ENCODE measurements at places on chromosomes 4 and X. TPM values are rescaled to one million over a fixed set of nuclear protein-coding genes. Genes with fewer than 3 reads are reported as not detected.

Gene CACNA1F
- total RNA-seq, result 1.8 TPM

Gene NAA11
- not detected for total RNA-seq

Gene JADE3
- total RNA-seq, result 7.5 TPM

Gene CHST7
- total RNA-seq, result 10.8 TPM

DNA sequence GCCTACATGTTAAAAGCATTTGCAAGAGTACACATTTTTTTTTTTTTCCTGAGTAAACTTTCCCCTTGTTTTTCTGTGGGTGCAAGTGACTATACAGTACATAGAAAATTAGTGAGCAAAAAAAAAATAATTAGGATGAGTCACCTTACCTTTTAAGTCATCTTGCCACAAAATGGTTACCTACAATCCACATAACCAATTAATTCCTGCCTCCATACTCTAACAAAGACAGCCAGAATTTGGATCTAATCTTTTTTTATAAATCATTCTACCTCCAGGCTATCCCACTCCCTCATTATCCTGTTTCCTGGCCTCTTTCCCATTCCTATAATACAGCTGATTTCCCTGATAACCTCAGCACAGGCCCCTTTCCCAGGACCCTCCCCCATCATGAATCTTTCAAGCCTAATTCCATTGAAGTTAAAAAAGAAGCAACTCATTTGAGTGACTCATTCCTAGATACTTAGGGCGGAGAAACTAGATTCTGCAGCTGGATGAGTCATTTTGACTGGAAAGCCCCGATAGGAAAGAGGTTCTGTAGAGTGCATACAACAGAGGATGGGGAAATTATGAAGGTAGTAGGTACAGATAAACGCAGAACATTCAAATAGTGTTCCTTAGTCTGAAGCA is 128.2 kb downstream of the C4orf51 start:
- no peaks in the 10 kb centered on the region for H3K36me3 ChIP-seq
- no peaks in the 10 kb centered on the region for H3K27me3 ChIP-seq
- no peaks in the 10 kb centered on the region for H3K4me1 ChIP-seq

DNA sequence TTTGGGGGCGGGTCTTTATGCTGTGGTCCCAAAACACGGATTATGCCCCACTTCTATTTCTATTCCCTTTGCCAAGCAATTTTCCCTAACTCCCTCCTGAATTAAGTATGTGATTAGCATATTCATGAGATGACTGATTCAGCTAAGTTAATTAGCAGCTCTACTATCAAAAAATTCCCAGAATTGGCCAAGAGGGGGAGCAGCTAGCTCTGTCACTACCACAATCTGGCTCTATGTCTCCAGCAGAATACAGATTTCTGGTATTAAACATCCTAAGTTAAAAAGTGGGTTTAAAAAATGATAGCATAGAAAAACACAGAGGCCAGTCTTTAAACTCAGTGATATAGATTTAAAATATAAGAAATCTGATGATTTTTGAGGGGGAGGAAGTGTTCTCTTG is 80.3 kb downstream of the GPC4 start:
- H3K27me3 ChIP-seq, result peaks cover 42% of the 10 kb centered on the region
- no peak overlapping the region for H3K4me3 ChIP-seq
- H3K36me3 ChIP-seq, result no peaks in the 10 kb centered on the region
- no peaks in the 10 kb centered on the region for H3K4me1 ChIP-seq
- H3K27ac ChIP-seq, result no peak overlapping the region

DNA sequence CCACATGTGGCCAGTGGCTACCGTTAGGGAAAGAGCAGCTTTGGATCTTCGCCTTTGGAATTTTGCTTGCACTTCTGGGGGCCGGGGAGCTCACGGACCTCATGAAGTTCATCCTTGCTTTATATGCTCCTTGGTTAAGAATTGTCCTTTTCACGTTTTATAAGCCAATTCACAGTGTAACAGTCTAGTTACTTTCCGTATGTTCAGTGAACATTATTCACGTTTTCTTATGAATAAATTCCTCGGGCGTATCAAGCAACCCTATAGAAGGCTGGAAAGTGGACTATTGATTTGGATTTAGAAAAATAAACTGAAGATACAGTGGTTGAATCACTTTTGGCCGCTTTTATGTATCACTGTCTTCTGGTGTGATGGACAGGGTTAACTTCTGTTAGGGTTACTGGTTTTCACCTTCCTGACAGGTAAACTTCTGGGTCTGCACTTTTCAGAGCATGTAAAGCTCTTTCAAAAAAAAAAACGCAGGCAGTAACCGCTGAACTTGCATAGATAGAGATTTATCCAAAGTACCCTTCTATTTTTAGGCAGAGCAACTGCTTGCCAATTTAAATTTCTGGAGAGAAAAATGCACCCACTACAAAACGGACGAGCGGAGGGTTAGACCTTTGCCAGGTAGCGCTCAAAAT is 569 bp upstream of the PDLIM5 start:
- no peak for DNase-seq
- no peaks in the 10 kb centered on the region for H3K36me3 ChIP-seq
- H3K4me1 ChIP-seq, result no peaks in the 10 kb centered on the region
- peak overlapping the region; percentile 94 for H3K4me3 ChIP-seq

- no peaks in the 10 kb centered on the region for H3K36me3 ChIP-seq
- H3K27me3 ChIP-seq, result no peaks in the 10 kb centered on the region
- no peak overlapping the region for H3K27ac ChIP-seq
- no peak overlapping the region for H3K4me3 ChIP-seq
These were observed 163.2 kb downstream of the HHIP start for GRCh38 chr4:144809056-144809640.

DNA sequence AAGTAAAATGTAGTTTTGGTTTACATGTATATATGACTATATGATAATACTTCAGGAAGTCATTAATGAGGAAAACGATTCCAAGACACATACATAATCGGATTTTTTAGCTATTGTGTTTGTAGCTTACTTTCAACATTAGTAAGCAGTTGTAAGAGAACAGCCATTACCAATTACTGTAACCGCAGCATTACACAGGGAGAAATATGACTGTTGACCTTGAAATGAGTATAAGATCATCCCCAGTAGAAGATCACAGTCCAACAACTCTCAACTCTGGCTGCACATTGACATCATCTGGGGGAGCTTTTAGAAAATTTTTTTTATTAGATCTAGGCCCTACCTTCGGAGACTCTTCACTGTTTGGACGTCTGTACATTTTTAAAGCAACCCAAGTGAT is 762.0 kb upstream of the MAGEB2 start:
- peaks cover 12% of the 10 kb centered on the region for H3K27me3 ChIP-seq
- H3K27ac ChIP-seq, result no peak overlapping the region
- H3K36me3 ChIP-seq, result no peaks in the 10 kb centered on the region
- H3K4me1 ChIP-seq, result no peaks in the 10 kb centered on the region

DNA sequence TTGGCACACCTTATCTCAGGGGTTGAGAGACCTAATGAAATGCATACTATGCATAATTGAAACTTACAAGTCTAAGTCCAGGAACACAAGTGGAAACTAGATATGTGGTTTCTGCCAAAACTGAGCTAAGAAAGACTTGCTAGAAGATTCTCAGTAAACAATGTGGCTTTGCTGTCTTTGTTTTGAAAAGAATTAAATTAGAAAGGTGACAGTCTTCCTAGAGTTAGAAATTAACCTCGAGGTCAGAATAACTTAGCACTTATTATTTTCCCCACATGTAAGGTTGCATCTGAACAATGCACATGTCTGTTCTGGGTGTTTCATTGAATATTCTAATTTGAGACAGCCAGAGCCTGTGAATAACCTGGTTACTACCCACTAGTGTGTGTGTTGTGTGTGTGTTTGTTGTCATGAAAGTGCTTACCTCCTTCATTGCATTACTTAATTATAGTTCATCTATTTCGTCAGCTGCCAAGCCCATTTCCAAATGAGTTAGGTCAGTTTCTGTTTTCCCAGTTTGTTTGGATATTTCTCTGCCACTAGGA is 1.5 kb downstream of the EREG start:
- no peak overlapping the region for H3K4me3 ChIP-seq
- H3K4me1 ChIP-seq, result no peaks in the 10 kb centered on the region
- peaks cover 6% of the 10 kb centered on the region for H3K27me3 ChIP-seq
- H3K36me3 ChIP-seq, result no peaks in the 10 kb centered on the region

DNA sequence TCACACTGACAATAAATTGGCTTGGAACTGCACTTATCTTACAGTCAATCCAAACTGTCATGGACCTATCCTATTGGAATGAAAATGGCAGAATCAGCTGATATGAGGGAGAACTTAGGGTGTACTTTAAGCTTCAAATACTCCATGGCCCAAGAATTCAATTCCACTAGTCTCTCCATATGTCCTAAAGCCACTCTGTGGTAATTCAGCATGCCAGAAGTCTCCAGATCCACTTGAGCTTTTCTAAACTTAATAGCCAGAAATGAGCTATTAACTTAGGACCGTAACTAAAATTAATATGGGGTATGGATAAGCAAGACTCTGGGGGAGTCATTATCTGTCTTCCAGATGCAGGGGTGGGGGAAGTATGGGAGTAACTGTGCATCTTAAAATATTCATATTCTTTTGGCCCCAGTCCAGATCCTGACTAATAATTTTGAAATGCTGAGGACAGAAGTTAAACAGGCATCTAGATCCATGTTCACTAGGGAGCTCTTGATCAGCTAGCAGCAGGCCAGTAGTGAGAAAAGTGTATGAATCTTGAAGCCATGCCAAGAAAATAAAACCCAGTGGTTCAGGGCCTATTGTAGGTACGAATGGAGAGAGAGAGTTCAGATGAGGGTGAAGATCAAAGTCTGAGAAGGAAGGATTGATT is 167.6 kb downstream of the DKK2 start:
- no peaks in the 10 kb centered on the region for H3K27me3 ChIP-seq
- H3K36me3 ChIP-seq, result no peaks in the 10 kb centered on the region
- H3K4me3 ChIP-seq, result no peak overlapping the region
- H3K4me1 ChIP-seq, result no peaks in the 10 kb centered on the region
- DNase-seq, result no peak
- H3K27ac ChIP-seq, result no peak overlapping the region

Data from breast epithelium (tissue), 4 donors.